HS-27A (cell line): ENCODE measurements at places on chromosomes 16 and 17.

DNA sequence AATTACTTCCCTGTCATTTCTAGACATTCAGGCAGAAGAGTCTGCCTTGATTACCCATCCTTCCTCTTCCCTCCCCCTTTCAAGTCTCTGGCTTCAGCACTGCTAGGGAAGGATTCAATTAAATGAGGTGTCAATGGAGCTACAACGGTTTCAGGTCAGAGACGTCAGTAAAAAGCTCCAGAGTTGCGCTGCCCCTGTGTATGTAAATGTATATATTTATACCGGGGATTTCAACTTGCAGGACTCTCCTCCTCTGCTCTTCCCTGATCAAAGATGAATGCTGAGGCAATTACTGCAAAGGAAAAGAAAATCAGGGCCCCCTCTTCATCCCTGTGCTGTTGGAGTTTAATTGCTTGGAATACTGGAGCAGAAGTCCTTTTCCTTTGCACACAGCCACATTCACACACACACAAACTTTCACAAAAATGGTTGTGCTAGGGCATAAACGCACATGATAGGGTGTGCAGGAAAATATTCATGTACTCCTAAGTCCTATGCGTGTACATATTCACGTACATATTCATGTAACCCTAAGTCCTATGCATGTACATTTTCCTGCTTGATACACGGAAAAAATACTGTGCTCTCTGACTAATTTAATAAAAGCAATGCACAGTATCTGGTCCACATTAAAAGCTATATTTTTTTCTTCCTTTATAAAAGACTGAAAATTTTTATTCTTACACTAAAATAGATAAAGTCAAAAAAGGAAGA lies 129.7 kb upstream of the PMFBP1 start:
- no peak for DNase-seq

DNA sequence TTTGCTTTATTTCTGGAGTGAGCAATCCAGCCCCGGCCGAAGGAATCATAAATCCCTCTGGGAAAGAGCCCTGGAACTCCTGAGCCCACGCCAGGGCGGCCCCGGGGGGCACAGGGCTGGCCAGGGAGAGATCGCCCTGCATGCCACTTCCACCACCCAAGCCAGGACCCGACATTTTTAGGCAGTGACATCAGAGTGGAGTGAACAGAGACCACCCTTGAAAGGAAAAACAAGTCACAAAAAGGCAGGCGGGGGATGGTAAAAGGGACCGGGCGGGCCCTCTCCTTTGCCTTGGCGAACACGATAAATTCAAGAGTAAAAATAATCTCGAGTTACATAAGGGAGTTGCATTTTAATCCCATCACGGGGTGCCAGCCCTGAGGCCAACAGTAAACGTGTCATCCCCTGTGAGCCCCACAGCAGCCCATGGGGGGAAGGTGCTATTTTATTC lies 284.1 kb downstream of the C16orf95 start:
- no peak for DNase-seq

DNA sequence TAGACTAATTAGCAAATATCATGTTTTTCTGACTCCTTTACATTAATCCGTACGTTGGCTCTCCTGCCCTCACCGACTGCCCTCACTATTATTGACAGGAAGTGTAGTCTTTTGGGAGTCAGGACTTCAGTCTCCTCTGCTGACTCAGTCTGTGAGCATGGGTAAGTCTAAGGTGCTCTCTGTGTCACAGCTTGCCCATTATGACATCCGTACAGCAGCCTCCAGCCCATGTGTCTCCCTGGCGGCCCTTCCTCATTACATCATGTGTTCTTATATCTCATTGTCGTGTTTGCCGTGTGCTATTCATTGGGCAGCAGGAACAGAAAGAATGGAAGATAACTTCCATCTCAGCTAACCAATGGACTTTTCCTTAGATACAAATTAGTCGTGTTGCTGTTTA lies 77.5 kb downstream of the MRTFB start:
- DNase-seq: no peak

GRCh38 chr16:2904100-2904921 lies 7.4 kb upstream of the FLYWCH1 start:
- no peak for DNase-seq

GRCh38 chr17:36911001-36911400 lies 26.3 kb upstream of the LHX1 start:
- DNase-seq: no peak

DNA sequence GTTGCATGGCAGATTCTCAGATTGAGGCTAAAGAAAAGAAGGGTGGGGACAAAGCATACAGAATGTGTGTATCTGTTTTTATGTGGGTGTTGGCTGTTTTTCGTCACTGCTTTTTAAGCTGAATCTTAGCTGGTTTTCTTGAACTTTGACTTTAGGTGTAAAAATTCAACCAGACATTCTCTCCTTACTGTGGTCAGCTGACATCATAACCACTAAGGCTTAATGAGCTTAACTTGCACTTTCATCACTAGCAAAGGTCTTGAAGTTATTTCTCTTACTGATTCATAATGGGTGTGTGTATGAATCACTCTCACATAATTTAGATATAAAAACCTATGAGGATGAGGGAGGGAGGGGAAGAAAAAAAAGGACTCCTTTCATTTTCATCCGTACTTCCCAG lies 4.0 kb upstream of the CDC6 start:
- peak; percentile 57 for DNase-seq

DNA sequence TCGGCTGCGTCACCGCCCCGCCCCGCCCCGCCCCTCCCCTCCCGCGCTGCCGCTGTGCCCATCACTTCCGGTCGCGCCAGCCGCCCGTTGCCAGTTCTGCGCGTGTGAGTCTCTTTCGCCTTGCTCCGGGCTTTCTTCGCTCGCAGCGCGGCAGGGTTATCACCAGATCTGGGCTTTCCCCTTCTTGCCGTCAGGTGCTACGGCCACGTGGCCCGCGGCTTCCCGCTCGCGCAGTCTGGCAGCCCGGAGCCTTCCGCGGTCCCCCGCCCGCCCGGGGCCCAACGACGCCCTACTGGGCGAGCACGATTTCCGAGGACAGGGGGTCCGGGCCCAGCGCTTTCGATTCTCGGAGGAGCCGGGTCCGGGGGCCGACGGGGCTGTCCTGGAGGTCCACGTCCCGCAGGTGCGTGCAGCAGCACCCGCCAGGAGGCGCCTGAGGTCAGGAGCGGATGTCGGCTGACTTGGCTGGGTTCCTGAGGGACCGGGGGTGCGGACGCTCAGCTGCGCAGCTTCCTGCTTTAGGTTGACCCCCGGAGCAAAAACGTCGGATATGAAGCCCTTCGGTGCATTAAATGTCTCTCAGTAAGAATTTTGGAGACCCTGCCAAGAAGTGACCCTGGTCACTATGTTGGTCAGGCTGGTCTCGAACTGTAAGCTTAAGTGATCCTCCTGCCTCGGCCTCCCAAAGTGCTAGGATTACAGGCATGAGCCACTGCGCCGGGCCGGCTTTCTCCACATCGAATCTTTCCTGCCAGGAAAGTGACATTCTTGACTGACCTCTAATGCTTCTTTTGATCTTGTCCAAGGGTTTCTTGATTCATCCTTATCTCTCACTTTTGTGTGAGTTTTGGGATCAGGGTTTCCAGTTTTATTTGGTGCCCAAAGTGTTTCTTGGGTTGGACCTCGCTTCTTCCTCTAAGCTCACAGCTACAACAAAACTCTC lies at the start of gene METTL23:
Gene METTL23 (plus strand): TSS at position 64 of the 943 bp plus-strand sequence. CDS start 2,872 bp downstream, outside the sequence.
- no peak for DNase-seq

- no peak for DNase-seq
Observed at GRCh38 chr16:83914091-83914710, 15.3 kb downstream of the MLYCD start.

DNA sequence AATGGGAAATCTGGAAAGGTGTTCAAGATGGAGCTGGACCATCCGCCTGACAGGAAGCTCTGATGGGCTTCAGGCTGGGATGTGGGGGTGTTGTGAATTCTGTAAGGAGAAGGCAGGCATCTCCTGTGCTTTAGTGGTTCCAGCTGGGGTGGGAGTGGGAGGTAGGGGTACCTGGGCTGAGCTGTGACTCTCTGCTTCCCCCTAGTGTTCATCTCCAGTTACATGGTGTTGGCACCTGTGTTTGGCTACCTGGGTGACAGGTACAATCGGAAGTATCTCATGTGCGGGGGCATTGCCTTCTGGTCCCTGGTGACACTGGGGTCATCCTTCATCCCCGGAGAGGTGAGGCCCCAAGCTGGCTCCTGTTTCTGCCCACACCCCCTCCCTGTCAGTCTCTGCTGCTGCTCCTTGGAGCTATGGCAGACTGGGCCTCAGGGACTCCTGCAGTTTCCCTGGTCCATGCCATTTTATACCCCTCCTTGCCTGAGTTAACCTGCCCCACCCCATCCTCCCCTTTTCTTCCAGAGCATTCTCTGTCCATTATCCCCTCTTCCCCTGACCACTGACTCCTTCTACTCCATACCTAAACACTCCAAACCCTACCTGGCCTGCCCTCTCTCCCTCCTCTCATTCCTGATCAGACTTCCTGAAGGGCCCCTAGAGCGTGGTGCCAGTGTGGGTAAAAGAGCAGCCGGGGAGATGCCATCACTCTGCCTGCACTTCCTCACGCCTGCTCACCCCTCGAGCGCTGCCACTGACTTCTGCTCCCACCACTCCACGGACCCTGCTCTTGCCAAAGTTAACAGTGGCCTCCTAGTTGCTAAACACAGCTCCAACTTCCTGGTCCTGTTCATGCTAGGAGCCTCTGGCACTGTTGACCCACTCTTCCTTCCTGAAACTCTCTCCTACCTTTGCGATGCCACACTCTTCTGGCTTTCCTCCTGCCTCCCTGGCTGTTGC lies 3.4 kb downstream of the SPNS1 start:
- no peak for DNase-seq

DNA sequence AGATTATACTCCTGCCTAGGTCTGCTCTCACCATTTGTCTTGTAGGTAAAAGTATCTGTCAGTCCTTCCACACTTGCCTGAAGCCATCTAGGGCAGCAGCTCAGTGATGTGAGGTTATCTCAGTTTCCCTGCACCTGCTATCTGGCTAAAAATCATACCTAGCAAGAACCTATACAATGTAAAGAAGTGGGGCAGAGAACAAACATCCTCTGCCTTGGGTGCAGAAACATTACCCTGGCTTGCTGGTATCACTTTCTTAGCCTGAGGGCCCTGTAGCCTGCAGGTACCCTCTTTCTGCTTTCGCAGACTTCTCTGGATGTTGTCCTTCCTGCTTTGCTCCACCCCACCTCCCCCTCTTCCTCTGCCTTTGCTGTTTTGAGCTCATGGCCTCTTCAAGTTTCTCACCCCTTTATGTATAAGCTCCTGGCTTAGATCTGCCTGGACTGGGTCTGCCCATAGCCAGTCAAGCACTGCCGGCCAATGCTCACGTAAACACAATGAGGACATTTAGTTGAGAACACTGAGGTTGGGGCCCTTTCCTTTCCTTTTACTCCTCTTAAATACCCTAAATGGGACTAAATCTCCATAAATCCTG lies 8.7 kb upstream of the SDK2 start:
- DNase-seq: no peak

DNA sequence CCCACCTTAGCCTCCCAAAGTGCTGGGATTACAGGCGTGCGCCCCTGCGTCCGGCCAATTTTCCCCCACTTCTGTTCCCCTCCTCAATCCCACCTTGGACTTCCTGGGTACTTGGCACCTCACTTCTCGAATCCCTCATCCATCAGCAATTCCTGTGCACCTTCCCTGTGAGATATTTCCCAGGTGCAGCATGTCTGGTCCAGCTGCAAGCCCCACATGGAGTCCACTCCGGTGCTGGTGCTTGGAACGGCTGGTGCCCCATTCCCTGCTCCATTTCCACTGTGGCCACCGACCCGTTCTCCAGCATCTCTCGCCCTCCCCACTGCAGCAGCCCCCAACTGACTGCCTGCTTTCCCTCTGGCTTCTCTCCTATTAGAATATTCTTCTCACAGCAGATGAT lies 35.3 kb downstream of the NOL11 start:
- no peak for DNase-seq

GRCh38 chr17:57556977-57557376 lies 188.1 kb downstream of the CCDC182 start:
- no peak for DNase-seq

DNA sequence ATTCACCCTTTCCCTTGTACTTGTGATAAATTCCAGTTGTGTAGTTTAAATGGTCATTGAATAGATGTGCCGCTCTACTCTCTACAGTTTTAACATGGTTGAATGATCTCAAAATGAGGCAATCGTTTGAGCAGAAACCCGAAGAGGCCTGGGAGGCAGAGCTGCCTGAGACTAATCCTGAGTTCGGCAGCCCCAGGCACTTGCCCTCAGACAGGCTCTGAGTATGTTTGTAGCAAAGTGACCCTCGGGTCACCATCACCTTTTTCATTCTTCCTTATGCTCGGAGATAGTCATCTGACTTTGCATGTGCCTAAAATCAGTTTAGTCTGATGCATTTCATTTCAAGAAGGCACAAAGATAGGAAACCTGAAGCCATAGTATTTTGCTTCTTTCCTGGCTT lies 184.0 kb upstream of the RBFOX1 start:
- no peak for DNase-seq

- peak; percentile 41 for DNase-seq
Observed at GRCh38 chr16:84832488-84833143, 12.8 kb downstream of the CRISPLD2 start.

GRCh38 chr17:36890398-36891168 lies 46.7 kb upstream of the LHX1 start:
- DNase-seq: no peak

- DNase-seq: no peak
Observed at GRCh38 chr16:65099607-65100006, 22.3 kb downstream of the CDH11 start.

- no peak for DNase-seq
Observed at GRCh38 chr17:72118335-72119076, 2.3 kb upstream of the SOX9 start.

- no peak for DNase-seq
Observed at GRCh38 chr17:45155029-45155428, 6.6 kb upstream of the HEXIM2 start.

- no peak for DNase-seq
Observed at GRCh38 chr17:48011405-48012150, 26.0 kb downstream of the COPZ2 start.

DNA sequence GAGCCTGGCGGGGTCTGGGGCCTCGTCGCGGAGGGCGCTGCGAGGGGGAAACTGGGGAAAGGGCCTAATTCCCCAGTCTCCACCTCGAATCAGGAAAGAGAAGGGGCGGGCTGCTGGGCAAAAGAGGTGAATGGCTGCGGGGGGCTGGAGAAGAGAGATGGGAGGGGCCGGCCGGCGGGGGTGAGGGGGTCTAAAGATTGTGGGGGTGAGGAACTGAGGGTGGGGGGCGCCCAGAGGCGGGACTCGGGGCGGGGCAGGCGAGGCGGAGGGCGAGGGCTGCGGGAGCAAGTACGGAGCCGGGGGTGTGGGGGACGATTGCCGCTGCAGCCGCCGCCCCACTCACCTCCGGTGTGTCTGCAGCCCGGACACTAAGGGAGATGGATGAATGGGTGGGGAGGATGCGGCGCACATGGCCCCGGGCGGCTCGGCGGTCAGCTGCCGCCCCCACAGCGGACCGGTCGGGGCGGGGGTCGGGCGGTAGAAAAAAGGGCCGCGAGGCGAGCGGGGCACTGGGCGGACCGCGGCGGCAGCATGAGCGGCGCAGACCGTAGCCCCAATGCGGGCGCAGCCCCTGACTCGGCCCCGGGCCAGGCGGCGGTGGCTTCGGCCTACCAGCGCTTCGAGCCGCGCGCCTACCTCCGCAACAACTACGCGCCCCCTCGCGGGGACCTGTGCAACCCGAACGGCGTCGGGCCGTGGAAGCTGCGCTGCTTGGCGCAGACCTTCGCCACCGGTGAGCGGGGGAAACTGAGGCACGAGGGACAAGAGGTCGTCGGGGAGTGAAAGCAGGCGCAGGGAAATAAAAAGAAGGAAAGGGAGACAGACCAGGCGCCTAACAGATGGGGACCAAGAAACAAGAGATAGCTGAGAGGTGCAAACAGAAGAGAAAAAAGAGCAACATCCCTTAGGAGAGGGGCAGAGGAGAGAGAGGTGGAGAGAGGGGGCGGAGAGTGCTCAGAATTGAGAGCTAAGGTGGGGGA lies at the start of gene PNMT:
Gene PNMT (plus strand): TSS at position 509 of the 980 bp plus-strand sequence. CDS start 23 bp downstream, at position 532.
- DNase-seq: no peak

- no peak for DNase-seq
Observed at GRCh38 chr17:75571197-75571884, 16.3 kb upstream of the MYO15B start.
